MG63 (cell line): ENCODE measurements at places on chromosomes 7 and 10.
A peak's percentile ranks its signal among the peaks of the same experiment; 100 is the strongest.

- no peak for DNase-seq
Observed at GRCh38 chr10:79295563-79295962, 51.7 kb upstream of the PPIF start.

GRCh38 chr10:11673346-11674280 lies 62.2 kb upstream of the USP6NL start:
- no peak for DNase-seq

DNA sequence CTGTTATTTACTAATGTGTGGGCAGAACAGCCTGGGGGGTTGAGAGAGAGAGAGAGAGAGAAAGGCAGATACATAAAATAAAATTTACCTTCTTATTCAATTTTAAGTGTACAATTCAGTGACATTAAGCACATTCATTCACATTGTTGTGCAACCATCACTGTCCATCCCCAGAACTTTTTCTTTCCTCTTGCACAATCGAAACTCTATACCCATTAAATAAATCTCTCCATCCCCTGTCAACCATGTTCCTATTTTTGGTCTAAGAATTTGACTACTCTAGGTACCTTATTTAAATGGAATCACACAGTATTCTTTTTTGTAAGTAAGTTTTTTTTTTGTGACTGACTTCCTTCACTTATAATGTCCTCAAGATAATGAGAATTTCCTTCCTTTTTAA lies 181.6 kb downstream of the SND1 start:
- DNase-seq, result no peak

DNA sequence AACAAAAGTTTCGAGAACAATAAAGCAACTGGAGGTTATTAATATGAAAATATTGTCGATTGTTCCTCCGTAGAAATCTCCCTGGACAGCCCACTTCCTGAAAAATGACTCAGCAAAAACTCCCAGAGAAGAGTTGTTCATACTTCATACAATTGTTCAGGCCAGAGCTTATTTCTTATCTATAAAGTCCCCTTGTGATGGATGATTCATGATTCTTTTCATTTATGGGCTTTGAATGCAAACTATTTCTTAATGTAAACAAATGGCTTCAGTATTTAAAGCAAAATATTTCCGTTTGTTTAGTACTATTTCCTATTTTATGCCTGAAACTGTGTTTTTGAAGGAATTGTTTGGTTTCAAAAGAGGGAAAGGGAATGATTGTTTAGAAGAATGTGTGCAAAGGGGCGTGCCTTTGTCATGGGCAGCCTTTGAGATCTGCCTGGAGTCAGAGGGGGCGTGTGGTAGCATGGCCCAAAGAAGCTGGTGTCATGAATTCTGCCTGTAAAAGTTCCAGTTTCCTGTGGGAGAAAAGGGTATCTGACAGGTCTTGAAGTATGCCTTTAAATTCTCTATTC lies 26.2 kb upstream of the EXOC6 start:
- DNase-seq, result peak; percentile 47

- DNase-seq, result no peak
Observed at GRCh38 chr10:36188080-36188453, 546.0 kb upstream of the FZD8 start.

DNA sequence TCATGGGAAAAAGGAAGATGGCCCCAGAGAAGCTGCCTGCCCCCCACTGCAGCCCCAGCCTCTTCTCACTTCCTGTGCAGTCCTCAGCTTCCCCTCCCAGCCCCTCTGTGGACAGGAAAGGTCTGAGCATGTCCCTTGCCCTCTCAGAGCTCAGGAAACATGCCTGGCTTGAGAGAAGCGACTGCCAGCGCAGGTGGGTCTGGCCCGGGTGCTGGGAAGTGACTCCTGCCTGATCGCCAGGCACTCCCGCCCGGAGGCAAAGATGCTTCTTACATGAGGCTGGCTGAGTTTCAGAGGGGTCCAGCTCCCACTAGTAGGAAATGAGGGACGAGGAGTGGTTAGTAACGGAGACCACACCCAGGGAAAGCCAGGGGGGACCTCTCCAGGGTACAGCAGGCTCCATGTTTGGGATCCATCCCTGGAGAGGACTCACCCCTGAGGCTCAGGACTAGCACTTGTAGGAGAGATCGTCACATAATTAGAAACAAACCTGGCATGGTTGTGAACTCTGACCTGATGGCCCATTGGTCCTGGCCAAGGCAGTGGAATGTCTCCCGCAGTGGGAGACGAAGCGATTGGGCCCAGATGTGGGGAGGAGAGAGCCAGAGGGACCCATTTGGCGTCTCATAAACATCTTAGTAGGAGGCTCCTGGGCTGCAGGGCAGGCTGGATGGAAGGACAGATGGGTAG lies 12.3 kb downstream of the ELN start:
- no peak for DNase-seq

DNA sequence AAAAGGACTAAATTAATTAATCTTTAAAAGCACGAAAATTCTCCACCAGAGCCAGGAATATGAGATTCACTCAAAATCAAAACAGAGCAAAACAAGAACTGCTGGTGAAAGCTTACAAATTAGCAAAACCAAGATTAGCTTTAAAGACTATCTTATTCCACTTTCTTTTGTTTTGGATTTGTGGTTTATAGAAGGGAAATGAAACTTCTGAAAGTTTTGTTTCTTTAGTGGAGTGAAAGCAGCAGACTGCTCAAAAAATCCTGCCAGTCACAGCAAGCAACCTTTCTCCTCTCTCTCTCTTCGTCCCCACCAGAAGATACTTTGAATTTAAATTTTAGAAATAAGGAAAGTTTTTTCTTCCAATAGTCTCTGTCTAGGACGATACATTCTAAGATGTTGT lies 7.8 kb downstream of the ACTA2 start:
- DNase-seq, result no peak

- no peak for DNase-seq
Observed at GRCh38 chr7:116447436-116447835, 52.1 kb upstream of the CAV2 start.

DNA sequence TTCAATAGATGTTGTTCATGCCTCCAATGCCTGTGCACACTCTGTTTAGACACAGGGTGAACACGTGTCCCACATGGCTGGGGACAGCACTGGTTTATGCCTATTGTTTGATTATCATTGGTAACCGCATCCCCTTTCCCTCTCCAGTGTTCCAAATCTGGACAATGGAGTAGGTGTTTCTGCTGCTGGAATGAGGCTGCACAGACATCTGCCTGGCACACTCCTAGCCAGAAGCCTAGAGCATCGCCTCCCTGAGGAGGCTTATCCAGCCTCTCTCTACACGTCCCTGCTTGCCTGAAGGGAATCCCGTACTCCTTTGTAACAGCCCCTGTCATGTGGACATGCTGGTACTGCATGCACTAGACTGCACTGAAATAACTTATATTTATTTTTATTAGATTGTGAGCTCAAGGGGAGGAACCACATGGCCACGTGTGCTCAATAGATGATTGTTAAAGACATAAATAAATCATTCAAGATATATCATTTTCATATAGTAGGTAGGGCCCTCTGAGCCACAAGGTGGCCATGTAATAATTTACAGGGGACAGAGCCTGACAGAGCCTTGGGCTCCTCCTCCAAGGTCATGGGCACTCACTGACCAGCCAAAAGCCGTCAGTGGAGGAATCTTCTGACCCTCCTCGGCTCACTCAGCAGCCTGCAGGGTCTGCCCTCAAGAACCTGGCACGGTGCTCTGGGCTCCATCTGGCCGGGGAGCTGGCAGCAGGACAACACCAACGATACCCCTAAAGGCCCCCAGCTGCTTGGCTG lies 310.9 kb upstream of the ZNF32 start:
- DNase-seq, result no peak

GRCh38 chr7:50780436-50780835 lies 2.3 kb downstream of the GRB10 start:
- DNase-seq, result no peak

- DNase-seq, result peak; percentile 73
Observed at GRCh38 chr7:150378115-150378852, 846 bp upstream of the ZNF775 start.

DNA sequence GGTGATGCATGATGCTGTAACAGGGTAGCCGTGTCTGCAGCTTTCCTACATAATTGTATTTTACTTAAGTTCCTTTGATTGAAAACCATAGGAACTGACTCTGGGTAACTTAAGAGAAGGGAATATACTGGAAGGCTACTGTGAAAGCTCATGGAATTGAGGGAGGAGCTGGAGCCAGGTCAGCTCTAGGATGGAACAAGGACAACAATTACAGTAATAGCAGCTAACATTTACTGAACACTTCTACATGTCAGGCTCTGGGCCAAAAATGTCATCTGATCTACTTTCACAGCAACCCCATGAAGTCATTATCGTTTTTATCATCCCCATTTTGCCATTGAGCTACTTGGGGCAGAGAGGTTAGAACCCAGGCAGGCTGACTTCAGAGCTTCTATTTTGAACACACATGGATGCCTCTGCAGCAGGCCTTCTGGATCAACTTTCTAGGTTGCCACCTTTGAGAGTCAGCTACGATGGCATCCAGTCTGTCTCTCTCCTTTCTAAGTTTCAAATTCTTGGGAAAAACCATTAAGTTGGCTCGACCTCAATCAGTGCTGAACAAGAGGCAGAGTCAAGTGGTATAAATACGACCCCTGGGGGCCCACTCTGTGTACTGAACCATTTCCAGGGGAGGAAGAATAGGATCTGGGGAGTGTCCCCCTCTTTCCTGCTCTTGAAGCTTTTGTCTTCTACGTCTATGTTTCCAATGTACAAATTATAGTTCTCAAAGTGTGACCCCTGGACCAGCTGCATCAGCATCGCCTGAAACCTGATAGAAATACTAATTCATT lies 272.3 kb upstream of the PLPP4 start:
- no peak for DNase-seq

- no peak for DNase-seq
Observed at GRCh38 chr7:75635036-75635435, 103.7 kb downstream of the HIP1 start.
